ENCODE measurements at places on chromosomes 3 and 15.
A peak's percentile ranks its signal among the peaks of the same experiment; 100 is the strongest.

- no peak for DNase-seq
Measured at GRCh38 chr15:45962733-45963132, 327.9 kb downstream of the SQOR start.

DNA sequence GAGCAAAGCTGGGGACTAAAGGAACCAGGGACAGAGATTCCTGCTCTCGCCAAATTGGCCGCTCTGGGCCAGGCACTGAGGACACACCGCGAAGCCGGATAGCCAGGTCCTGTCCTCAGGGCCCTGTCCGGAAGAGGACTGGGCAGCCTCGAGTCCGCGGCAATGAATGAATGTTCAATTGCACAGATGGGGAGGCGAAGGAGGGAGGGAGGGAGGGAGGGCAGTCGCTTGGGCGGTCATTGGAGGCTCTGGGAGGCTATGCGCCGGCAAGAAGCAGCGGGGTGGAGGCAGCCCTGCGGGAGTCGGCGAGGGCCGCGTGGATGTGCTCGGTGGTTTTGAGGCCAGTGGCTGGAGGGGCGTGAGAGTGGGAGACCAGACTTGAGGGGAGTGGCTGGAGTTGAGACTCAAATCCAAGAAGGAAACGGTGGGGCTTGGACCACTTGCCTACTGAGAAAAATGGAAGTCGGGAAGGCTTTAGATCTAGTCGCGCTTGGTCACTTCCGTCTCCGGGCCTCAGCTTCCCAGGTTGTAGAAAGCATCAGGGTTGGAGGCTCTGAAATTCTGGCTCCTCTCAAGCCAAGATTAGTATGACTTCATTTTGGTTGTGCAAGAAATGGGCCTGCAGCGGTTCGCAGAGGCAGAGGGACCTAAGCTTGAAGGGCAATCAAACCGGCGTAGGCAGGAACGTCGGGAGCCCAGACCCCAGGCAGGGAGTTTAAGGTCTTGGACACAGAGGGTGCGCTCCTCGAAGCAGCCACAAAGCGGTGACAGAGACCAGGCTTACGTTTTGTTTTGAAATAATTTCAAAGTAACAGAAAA is 21.1 kb upstream of the PLXND1 start:
- DNase-seq = peak; percentile 68

GRCh38 chr3:107810171-107811071 is 280.4 kb downstream of the CD47 start:
- no peak for DNase-seq

GRCh38 chr3:194671511-194671899 is 486 bp downstream of the LSG1 start:
- DNase-seq = peak; percentile 61

DNA sequence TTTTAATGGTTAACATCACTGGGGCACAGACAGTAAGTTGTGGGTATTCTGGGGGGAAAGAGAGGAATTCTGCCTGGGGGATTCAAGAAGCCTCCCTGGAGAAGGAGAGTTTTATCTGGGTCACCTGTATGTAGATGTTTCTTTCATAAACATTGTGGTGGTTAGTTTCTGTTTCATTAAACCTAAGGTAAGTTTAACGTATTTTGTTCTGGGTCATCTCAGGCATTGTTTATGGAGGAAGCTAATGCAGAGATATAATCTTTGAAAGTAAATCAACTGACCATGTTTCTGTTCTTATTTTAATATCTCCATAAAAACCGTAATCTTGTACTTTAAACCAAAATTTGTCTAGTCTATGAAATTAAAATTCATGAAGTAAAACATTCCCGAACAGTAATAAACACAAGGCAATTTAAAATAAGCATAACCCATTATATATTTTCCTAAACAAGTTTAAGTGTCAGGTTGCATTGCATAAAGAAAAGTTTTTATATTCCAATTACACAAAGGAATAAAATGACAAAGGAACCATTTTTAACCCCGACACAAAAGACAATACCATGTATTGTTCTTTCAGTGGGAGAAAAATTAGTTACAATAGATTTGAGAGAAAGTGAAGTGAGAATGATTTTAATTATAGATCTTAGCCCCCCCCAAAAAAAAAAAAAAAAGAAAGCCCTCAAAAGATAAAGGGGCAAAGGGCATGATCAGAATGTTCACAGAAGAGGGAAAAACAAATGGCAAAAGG is 274.6 kb upstream of the TBL1XR1 start:
- no peak for DNase-seq

GRCh38 chr3:149462581-149463011 is 11.9 kb upstream of the TM4SF4 start:
- no peak for DNase-seq

GRCh38 chr15:58233341-58233740 is 95.2 kb downstream of the AQP9 start:
- no peak for DNase-seq

- DNase-seq = no peak
Measured at GRCh38 chr3:146491303-146491702, 21.9 kb upstream of the PLSCR2 start.

- no peak for DNase-seq
Measured at GRCh38 chr15:45790325-45790943, 155.6 kb downstream of the SQOR start.

DNA sequence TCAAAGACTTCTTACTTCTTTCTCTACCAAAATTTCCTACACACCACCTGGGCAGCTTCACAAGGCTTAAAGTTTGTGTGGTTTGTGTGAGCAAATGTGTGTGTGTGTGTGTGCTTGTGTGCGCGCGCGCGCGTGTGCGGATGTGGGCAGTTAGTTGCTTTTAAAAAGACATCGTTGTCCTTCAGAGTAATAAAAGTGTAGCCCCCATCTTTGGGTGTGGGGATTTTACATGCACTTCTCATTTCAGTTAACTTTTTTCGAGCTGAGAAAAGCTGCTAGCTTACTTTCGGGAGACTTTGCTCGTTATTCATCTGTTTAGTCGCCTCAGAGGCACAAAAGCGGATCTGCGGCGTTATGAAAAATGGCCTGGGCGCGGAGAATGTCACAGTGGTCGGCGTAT is 36.0 kb downstream of the ZIC4 start:
- DNase-seq = no peak

DNA sequence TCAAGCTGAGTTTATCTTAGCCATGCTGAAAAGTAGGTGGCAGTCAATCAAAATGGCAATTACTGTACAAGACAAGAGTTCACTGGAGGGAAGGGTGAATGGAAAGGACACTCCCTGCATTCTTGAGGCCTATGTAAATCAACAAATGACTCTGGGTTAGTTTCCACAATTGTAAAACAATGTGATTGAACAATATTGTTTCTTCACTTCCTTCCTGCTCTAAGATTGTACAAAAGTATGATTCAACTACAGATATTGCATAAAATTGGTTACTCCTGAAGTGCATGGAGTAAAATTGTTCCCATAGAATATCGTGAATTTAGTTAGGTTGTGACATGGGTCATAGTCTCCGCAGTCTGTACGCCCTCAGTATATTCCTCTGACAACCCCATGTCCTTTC is 277.6 kb downstream of the LPP start:
- DNase-seq = no peak

DNA sequence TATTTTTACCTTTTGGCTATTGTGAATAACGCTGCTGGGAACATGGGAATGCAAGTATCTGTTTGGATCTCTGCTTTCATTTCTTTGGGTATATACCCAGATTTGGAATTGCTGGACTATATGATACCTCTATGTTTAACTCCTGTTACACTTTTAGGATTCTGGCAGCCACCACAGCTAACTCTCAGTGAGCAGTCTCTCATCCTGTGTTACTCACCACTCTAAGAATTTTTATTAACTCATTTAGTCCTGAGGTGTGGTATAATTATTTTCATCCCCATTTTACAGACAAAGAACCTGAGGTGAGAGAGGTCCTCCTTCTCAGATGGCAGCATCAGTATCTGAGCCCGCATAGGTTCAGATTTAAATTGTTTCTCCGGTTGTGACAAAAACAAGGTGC is 1.1 kb downstream of the SPATA12 start:
- no peak for DNase-seq

- no peak for DNase-seq
Measured at GRCh38 chr3:155502630-155503029, 209.1 kb upstream of the STRIT1 start.

- DNase-seq = no peak
Measured at GRCh38 chr15:68192117-68192516, 13.0 kb downstream of the CALML4 start.

- no peak for DNase-seq
Measured at GRCh38 chr3:70298385-70298784, 14.1 kb downstream of the MDFIC2 start.

Data from CD4-positive, alpha-beta T cell treated with Interleukin-15 for 4 hours (primary cell).